AG20443 (cell line): ENCODE measurements at places on chromosomes 11 and 22.

DNA sequence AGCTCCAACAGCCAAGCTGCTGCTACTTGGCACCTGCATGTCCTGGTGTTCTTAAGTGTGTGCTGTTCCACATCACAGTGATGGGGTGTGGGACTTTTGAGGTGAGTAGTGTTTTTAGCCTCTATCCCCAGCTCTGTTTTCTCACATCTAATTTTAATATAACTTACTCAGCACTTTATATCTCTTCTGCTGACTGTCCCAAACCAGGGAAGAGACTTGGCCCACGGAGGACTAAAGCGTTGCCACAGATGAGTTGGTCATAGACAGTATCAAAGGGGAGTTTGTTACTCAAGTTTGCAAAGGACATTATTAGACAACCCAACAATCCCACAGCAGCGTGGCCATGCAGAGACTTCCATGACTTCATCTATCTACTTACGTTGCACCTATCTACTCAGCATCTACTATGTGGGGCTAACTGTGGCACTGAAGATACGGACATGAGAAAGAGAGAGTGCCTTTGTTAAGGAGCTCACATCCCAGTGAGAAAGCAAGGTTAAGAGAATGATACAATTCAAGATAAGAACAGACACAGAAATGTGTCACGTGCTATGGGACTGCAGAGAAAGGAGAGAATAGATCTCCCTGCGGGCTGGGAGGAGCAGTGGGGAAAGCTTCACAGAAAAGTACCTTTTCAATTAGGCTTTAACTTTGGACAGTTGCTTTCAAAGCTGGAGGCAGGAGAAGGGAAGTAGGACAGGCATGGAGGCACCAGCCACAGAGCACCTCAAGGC, 82.4 kb downstream of the ME3 start:
- DNase-seq = no peak

GRCh38 chr11:132099692-132100091, 729.3 kb downstream of the NTM start:
- DNase-seq = no peak

GRCh38 chr11:68542617-68543016, 82.1 kb downstream of the PPP6R3 start:
- DNase-seq = peak; percentile 84

GRCh38 chr22:28714043-28714628, 27.5 kb downstream of the CHEK2 start:
- no peak for DNase-seq

DNA sequence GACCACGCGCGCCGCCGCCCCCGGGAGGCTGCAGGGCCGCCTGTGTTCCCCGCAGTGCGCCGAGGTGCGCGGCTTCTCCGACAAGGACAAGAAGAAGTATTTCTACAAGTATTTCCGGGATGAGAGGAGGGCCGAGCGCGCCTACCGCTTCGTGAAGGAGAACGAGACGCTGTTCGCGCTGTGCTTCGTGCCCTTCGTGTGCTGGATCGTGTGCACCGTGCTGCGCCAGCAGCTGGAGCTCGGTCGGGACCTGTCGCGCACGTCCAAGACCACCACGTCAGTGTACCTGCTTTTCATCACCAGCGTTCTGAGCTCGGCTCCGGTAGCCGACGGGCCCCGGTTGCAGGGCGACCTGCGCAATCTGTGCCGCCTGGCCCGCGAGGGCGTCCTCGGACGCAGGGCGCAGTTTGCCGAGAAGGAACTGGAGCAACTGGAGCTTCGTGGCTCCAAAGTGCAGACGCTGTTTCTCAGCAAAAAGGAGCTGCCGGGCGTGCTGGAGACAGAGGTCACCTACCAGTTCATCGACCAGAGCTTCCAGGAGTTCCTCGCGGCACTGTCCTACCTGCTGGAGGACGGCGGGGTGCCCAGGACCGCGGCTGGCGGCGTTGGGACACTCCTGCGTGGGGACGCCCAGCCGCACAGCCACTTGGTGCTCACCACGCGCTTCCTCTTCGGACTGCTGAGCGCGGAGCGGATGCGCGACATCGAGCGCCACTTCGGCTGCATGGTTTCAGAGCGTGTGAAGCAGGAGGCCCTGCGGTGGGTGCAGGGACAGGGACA, 2.7 kb downstream of the NLRP6 start:
- DNase-seq = no peak

- peak; percentile 75 for DNase-seq
Measured at GRCh38 chr22:36546092-36546804, 17.3 kb upstream of the EIF3D start.

GRCh38 chr22:30312053-30312452, 14.7 kb downstream of the TBC1D10A start:
- peak; percentile 62 for DNase-seq

DNA sequence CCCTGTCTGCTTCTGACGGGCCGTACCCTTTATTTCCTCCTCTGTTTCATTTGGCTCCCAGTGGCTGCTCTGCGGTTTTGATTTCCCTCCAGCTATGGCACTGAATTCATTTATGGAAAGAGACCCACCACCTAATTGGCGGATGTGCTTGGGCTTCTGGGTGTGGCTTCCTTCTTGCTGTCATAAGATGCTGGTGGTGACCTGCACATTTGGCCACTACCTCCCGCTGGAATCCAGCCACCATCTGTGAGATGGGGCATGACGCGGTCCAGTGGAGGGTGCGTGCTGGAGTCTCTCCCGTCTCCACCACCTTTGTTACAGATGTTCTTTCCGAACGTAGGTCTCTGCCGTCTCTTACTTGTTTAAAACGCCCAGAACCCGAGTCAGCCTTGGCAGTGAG, 47.7 kb upstream of the FADD start:
- DNase-seq = no peak

DNA sequence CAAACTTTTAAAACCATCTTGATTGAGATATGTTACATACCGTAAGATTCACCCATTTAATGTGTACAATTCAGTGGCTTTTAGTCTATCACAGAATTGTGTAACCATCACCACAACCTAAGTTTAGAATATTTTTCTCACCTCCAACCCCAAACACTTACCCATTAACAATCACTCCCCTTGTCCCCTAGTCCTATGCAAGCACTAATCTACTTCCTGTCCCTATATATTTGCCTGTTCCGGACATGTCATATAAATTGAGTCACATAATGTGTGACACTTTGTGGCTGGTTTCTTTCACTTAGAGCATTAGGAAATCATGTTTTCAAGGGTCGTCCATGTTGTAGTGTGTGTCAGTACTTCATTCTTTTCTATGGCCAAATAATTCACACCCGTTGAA, 38.8 kb downstream of the RASSF10 start:
- no peak for DNase-seq

GRCh38 chr11:5366856-5367255, 15.5 kb downstream of the OR51B6 start:
- DNase-seq = peak; percentile 15

DNA sequence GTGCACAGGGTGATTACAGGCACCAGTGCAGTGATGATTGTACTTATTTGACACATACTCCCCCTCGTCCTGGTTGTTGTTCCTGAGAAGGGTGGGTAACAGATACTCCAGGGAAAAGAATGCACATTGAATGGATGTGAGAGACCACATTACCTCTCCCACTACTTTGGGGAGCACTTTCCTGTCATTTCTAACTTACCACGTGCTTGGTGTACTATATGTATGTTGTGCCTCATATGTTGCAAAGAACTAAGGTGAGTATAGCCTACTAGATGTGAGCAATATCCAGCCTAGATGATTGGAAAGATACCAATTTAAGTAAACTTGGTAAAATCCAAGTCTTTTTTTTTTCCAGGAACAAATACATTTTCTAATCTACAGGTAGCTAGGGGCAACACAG, 14.3 kb upstream of the SCARF2 start:
- DNase-seq = no peak

GRCh38 chr11:87322568-87322967, 284.8 kb downstream of the TMEM135 start:
- no peak for DNase-seq

- DNase-seq = no peak
Measured at GRCh38 chr22:22600531-22601261, 41.6 kb upstream of the PRAME start.

DNA sequence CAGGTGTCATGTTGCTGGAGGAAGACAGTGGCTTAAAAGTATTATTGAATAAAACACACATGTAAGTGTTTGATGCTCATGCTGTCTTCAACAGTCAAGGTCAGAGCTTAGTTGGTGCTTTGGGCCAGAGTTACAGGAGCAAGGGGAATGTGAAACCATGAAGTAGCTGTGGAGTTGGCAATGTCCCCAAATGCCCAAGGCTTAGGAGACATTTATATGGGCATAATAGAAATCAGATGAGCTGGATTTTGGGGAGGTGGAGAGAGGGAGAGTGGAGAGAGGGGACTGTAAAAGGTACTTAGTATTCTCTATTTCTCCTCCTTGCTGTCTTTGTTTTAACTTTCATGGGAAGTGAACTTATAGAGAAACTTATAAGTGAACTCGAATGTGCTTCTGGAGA, 407.8 kb downstream of the ETS1 start:
- no peak for DNase-seq

- DNase-seq = no peak
Measured at GRCh38 chr11:17642370-17642769, 77.0 kb upstream of the MYOD1 start.

GRCh38 chr11:93330446-93330984, at the start of gene DEUP1:
Gene DEUP1 (plus strand): TSS chr11:93330742. CDS start chr11:93332260, 1,518 bp downstream.
- DNase-seq = peak; percentile 58

DNA sequence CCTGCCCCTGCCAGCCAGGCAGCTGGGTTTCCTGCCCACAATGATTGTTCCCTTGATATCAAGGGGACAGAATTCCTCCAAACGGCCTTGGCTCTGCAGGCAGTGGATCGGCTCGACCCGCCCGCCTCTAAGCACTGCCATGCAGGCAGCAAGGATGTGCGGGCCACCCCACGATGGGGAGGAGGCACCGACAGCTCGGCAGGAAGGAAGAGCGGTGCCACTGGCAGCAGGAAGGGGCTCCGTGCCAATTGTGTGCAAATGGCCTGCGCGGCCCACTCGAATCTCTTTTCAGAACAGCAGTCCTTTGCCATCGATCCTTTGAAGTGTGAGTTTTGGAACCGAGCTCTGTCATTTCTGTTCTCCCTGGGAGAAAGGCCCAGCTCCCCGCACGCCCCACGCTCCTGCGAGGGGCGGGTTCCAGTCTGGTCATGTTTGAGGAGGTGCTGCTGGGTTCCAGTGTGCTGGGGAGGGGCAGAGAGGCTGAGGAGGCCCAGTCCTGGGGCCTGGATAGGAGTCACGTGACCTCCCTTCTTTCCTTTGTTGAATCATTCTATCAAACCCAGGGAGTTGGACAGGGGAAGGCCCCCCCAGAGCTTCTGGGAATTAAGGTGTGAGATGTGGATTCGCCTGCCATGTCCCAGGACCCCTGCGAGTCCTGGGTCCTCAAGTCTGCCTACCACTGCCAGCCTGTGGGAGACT, 406.0 kb downstream of the CTTN start:
- no peak for DNase-seq

GRCh38 chr11:93630037-93630436, 31.4 kb upstream of the CEP295 start:
- DNase-seq = no peak

DNA sequence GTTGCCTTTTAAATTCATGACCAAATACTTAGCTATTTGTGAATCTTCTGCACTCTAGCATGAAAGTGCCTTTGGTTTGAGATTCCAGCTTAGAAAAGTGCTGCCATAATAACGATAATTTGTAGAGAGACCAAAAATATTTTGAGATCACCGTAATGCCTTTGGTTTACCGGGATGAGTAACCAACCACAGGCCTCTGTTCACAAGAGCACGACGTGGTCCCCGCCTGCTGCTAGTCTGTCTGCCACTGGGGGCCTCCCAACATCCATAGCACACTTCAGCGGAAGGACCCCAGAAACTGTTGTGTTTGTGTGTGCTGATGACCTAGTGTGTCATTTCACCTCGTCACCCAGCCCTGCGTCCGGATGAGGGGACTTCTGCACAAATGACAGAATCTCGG, 67.0 kb upstream of the RASSF10 start:
- no peak for DNase-seq

DNA sequence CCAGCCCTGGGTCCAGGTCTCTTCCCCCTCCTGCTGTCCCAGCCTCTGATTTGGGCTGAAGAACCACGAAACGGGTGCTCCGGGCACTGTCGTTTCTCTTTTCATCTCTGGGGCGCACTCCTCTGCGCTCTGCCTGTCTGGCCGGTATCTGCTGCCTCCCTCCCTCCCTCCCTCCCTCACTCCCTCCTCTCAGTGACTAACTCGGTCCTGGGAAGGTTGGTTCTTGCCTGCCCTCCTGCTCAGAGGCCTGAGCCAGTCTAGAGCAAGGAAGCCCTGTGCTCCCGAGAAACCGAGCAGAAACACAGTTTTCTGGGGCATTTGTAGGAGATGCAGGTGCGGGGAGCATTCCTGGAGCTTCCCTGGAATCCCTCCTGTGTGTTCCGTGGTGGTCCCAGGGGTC, 1235.2 kb downstream of the BRD1 start:
- DNase-seq = peak; percentile 70

- DNase-seq = no peak
Measured at GRCh38 chr11:64813826-64814225, 3.5 kb upstream of the MEN1 start.

DNA sequence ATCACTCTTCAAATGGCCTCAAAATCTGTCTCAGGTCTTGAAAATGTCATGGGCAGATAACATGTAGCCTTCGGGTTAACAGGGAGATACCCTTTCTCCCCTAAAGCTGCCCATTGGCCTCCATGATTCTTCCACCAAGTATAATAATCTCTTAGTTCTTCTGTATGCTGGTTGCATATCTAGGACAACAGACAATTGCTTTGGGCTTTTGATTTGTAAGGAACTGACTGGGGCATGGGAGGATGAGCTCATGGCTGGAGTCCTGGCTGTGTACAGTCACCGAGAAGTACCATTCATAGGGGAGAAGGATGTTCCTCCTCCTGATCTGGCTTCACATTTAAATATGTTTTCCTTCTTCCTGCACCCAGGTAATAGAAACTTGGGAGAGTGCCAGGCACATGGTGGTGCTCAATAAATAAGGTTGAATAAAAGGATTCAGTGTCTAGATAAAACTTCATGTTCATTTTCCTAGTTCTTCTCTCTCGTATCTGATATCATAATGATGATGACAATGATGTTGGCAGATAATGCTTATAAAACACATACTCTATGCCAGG, 2.8 kb upstream of the AMPD3 start:
- DNase-seq = no peak

DNA sequence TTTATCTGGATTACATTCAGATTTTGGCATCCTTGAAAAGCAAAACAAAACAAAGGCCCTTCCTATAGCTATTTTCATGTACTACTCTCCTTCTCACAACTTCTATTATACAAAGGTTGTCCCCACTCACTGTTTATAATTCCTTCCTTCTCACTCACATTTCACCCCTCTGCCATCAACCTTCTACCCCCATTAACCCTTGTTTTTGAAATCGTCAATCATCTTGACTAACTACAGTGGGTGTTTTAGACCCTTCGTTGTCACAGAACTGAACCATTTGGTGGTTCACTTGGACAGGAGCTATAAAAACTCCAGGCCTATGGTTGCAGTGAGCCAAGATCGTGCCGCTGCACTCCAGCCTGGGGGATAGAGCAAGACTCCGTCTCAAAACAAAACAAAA, 639.4 kb downstream of the OPCML start:
- no peak for DNase-seq

DNA sequence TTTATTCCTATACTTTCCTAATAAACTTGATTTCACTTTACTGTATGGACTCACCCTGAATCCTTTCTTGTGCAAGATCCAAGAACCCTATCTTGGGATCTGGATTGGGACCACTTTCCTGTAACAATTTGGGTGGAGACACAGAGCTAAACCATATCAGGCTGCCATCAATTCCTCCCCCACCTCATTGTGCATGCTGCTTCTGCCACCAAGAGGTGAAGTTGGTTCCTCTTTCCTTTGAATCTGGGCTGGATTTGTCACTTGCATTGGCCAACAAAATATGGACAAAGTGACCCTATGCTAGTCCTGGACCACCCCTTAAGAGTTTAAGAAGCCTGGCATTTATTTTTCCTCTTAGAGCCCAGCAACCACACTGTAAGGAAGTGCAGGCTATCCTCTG, 39.4 kb upstream of the CEP295 start:
- DNase-seq = no peak
